ENCODE measurements at places on chromosomes 4 and X.

- DNase-seq, result no peak
Measured at GRCh38 chr4:147157860-147158701, 212.4 kb upstream of the TTC29 start.

DNA sequence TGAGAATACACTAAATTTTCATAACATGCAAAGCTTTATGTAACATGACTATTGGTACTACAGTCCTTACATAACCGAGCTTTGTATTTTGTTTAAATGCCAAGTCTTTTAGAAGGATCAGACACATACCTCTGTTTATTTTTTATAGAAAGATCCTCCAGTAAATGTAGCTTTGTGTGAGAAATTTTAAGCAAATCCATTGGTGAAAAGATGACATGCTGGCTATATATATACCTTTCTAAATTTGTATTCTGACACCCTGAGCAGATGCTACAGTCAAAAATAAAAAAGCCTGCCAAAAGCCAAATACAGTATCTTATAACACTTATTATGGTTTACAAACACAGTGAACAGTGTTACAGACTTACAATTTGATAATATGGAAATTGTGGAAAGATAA is at the start of gene YIPF7:
Gene YIPF7 (minus strand): TSS at position 201 of the 400 bp plus-strand sequence. CDS start 1,525 bp downstream, outside the sequence.
- DNase-seq, result no peak

GRCh38 chr4:102324730-102325129 is 20.6 kb downstream of the SLC39A8 start:
- no peak for DNase-seq

GRCh38 chrX:13449441-13449840 is 120.0 kb upstream of the EGFL6 start:
- DNase-seq, result no peak

GRCh38 chr4:98711526-98711925 is 53.1 kb upstream of the TSPAN5 start:
- no peak for DNase-seq

DNA sequence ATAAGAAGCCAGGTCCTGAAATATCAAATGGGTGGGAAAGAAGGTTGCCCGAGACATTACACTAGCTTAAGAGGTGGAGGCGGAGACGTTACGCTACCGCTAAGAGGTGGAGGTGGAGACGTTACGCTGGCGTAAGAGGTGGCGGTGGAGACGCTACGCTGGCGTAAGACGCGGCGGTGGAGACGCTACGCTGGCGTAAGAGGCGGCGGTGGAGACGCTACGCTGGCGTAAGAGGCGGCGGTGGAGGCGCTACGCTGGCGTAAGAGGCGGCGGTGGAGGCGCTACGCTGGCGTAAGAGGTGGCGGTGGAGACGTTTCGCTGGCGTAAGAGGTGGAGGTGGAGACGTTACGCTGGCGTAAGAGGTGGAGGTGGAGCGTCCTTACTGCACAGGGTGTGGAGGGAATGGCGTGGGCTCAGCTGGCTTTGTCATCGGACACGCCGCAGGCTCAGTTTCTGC is 12.8 kb downstream of the CYP4V2 start:
- no peak for DNase-seq

DNA sequence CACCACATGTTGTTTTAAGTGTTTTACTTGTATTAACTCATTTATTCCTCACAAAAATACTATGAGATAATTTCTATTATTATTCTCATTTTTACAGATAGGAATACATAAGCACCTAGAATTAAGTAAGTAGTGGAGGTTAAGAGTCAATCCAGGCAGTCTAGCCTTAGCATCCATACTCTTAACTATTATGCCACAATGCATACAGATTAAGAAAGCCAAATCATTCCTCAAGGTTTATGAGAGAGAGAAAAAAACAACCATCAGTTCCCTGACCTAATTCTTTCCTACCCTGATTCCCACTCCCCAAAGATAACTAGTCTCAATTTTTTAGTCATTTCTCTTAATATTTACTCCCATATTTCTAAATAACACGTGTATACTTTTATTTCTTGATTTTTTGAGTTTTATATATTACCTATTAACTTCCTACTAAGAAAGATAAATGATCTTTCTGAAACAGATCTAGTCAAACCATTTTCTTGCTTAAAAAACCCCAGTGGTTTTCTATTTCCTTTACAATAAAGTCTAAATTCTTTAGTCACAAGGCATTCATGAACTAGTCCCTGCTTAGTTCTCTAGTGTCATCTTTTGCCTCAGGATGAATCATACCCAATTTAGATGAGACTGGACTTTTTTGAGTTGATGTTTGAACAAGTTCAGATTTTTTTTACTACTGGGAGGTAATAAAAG is 16.0 kb downstream of the UBA6 start:
- no peak for DNase-seq

DNA sequence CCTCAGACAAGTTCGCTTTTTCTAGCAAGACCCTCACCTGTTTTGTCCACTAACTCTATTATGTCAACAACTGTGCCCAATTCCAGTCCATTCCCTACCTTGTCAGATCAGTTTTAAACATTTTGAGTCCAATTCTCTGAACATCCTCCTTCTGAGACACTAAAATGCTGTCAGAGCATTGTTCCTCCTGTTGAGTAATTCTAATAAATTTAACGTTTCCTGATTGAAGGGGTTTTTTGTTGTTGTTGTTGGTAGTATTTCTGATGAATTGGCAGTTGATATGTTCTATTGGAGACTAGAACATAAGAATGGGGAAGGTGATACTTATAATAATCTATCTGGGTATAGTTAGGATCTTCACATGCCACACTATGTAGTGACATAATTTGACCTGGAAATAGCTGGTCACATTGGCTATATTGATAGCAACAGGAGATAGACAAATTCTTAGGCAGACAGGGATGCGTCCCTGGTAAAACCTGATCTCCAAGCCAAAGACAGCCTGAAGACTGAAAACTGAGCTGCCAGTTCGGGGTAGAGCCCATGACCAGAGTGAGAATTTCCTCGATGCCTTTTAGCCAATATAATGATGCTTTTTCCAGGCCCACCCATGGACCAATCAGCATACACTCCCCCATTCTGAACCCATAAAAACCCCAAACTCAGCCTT is 12.4 kb upstream of the CXCL2 start:
- DNase-seq, result no peak

DNA sequence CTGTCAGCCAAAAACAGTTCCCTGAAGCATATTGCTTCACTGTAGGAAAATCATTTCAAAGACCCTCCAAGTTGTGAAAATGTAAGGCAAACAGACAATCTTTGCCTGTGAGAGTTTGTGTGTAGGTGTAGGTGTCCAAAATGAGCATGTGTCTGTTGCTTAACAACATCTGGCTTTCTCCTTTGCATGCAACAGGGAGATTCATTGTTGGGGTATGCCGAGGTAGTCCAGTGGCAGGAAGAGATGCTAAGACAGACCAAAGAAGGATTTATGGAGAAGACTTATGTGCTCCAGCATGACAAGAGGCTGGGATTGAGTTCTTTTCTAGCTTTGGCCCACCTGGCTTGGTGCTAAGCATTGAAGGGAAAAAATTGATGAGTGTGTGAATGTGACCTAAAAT is 29.8 kb upstream of the SMAD1 start:
- DNase-seq, result no peak

- DNase-seq, result no peak
Measured at GRCh38 chr4:87071401-87071800, 136.6 kb downstream of the AFF1 start.

DNA sequence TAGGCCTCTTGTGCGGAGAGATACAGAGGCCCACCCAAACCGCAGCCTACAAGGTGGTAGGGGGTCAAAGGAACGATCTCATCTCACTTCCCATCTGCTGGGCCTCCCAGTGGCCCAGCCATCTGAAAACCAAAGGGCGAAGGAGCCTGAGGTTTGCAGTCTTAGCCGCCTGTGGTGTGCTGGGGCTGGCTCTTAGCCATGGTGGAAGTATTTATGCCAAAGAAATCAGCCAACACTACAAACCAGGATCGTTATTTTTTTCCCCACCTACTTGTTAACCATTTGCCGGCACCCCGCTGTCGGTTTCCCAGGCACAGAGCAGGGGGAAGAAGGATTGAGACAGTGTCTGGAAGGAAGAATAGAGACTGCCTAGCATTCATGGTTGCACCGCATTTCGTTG is 30.9 kb upstream of the CDKL5 start:
- DNase-seq, result no peak
